ENCODE measurements at places on chromosomes 4 and X.

DNA sequence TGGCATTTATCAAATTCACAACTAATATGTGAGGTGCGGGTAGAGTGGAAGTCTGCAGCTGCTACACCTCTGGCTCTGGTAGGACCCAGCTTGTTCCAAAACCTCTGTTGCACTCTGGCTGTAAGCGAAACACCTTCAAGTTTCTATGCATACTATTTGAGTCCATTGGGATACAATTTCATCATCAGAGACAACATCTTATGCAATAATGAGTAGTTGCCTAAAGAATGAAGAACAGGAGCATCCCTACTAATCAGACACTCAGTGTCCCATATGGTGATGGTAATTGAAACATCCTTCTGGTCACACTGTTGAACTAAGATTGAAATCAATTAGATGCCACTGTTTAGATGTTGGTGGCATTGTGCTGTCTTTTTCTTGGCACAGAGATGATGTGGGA, 178.4 kb downstream of the MGST2 start:
- no peak for DNase-seq

DNA sequence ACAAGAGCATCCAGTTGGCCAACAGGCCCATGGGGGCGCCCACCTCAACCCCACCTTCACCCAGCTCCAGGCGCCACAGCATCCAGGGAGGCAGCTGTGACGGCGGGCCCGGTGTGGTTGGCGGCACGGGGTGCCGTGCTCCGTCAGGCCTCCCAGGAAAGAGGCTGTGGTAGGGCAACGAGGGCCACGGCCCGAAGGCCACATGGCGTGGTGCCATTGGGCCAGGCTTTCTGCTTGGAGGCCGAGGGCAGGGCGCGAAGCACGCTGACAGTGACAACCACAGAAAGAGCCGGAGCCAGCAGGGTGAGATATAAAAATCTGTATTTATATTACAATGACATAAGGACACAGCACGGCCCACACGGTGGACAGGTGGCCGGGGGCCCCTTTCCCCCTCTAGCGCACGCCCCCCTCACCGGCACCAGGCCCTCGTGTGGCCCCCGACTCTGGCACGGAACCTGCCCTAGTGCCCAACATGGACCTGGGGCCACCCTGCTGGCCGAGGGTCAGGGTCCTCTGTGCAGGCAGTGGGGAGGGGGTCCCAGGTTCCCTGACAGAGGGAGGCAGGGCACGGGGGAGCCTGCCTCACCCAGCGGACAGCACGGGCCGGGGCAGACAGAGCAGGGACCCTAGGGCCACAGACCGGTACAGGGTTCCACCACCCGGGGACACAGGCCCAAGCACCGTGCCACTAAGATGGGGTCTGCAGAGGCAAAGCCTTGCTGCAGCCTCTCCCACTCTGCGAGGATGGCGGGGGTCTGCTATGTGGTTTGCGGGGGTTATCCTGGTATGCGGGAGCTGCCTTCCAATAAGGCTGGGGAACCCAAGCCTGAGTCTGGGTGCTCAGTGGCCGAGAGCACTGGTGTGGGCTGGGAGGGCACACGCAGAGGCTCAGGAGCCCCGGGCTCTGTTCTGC, 5.5 kb upstream of the HAUS3 start:
- DNase-seq: no peak

DNA sequence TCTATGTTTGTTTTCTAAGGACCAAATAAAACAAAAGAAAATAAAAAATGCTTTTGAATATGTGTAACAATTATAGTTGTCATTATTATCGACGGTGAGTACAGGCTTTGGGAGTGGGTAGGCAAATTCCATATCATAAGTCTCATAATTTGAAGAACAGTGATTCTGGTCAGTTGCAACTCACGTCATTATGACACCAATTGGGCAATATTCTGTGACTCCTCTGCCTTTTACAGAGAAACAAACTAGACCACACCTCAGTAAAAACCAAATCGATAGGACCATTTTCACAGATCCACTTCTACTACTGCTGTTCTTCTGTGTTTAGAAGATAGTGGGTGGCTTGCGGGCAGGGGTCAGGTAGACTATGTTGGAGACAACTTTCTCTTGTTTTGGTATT, 250.1 kb downstream of the C4orf33 start:
- no peak for DNase-seq

DNA sequence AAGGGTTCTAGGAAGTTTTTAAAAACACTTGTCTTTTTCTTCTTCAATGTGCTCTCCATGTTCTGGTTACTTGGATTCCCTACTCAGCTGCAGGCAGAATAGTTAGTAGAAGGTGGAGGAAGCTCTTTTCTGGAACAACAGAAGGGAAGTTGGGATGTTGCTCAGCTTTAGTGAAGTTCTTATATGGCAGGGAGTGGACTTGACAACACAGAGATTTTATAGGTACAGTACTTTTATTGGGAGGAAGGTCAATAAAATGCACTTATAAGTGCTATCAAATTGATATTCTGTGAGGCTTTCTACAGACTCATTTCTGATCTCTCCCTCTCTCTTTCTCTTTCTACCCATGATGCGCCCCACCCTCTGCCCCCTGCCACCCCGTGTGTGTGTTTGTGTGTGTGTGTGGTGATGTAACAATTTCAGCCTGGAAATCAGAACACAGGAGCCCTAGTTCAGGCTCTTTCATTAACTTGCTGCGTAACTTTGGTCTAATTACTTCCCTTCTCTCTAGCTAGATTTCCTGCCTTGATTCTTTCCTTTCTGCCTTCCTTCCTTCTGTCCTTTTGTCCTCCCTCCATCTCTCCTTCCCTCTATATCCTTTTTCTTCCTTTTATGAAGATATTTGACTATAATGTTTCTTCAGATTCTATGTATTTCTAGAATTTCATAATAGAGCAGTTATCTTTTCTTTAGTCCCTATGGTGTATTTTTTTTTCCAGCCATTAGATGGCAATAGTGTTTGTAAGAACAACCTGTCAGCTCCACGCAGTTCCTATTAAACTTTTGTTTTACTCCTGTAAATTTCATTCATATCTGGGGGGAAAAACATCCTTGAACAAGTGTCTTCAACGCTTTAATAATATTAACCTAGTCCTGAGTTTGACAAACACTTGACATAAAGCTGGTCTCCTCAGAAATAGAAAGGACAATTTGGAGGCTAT, 37.1 kb downstream of the HEPH start:
- no peak for DNase-seq

DNA sequence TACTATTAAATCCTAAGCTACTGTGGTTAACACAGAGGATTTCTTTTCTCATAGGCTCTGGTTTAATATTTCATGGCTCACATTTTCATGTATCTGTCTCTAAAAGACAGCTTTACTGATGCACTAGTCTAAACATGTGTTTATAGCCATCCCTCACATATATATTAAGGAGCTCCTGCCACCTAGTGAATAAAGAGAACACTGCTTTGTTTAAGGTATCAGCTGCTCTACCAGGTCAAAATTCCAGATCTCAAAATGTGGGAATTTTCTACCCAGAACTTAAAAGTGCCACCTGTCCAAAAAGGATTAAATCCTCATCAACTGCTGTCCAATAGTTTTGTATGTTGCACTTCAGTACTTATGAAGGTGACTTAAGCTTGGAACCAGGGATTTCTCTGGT, 188.5 kb upstream of the TEX13C start:
- no peak for DNase-seq

DNA sequence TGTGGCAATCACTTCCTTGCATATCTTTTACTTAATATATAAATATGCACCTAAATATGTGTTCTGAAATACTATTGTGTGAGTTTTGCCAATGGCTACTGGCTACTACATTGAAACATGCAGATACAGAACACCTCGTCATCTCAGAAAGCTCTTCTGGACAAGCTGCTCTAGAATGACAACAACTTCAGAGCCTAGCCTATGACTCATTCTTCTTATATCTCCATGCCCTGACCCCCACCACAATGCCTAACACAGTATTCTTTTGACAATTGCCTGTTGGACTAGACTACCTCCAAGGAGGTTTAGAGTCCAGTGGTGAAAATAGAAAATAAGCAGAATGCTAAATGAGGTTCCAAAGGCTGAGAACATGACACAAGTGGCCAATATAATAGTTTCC, 17.6 kb upstream of the DMP1 start:
- DNase-seq: no peak

DNA sequence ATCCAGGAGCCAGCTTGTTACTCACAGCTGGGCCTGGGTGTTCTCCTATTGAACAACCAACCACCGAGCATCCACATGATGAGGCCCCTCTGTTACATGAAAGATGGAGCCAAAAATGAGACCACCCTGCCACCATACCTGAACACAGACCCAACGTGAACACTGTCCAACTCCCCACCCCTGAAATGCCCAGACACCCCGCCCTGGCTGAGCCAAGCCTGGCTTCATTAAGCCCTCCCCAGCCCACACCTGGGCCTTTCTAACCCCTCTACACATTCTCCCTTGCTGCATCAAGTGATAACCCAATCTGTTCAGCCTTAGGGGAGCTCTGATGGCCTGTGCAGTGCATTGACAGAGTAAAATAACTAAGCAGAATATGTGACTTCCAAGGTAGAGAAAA, 80.7 kb downstream of the EVC start:
- no peak for DNase-seq
